ENCODE measurements at places on chromosomes 3 and 15. TPM values are rescaled to one million over a fixed set of nuclear protein-coding genes. Genes with fewer than 3 reads are reported as not detected.

DNA sequence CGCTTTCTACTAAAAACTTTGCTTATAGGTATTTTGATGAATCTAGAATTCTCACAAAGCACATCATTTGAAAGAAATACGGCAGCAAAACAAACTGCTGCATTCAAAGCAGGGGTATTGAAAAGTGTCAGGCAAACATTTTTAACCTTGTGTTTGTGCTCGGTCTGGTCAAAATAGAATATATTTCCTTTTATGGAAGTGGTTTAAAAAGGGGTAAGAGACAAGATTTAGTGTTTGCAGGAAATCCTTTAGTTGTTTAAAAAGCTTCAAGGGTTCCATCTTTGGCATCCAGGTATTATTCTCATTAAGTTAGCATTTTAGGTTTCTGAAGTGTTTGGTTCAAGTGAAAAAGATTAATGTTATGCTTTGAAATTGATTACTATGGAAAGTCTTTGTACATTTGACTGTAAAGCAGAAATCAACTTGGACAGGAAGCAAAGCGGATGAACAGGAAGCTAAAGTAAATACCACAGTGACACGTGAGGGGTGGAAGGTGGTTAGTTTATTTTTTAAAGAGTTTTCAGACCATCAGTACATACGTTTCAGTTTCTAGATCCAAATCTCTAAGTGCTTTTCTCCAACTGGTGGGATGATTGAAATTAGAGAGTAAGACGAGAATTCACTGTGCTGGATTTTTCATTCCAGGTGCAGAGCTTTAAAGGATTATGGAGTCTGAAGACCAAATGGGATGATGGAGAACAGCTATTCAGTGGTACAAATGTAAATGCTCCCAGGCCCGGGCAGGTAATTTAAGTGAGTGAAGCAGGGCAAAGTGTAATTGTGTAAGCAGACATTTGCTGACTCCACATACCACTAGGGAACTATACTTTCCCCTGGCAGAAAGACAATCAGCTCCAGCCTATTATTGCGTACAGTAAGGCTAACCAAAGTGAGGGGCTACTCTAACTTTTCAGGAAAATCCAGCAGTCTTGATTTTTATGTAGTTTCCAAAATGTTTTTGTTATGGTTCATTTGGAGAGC lies 341.8 kb upstream of the TBL1XR1 start:
- DNase-seq, result no peak
- H3K4me1 ChIP-seq, result no peaks in the 10 kb centered on the region
- no peaks in the 10 kb centered on the region for H3K36me3 ChIP-seq
- H3K27me3 ChIP-seq, result no peaks in the 10 kb centered on the region

Gene SRGAP3
- 1.3 TPM for total RNA-seq

Gene MORC1
- total RNA-seq, result not detected

- H3K4me3 ChIP-seq, result no peak overlapping the region
- DNase-seq, result no peak
- no peaks in the 10 kb centered on the region for H3K4me1 ChIP-seq
- no peaks in the 10 kb centered on the region for H3K27me3 ChIP-seq
- peak overlapping the region; percentile 3 for H3K27ac ChIP-seq
Measured at GRCh38 chr3:151446002-151446340, 14.9 kb downstream of the IGSF10 start.

Gene SLC9C1
- total RNA-seq, result 0.23 TPM

GRCh38 chr3:133489466-133490085 lies 83.9 kb upstream of the CDV3 start:
- no peaks in the 10 kb centered on the region for H3K36me3 ChIP-seq
- DNase-seq, result no peak
- H3K4me3 ChIP-seq, result no peak overlapping the region
- H3K27me3 ChIP-seq, result no peaks in the 10 kb centered on the region

DNA sequence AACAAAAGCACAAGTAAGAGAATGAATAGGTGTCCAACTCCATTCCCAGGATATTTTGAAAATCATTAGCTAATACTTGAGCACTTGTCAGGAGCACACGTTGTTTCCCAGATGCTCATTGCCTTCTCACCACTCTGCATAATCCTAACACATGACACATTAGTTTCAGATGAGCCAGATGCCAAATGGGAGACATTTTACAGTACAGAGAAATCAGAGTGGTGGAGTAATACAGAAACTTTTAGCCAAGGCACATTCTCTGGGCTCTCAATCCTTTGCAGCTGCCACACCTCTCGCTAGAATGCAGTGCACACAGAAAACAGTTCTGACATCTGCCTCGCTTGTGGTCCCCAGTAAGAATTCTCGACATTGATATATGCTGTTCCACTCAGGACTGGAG lies 76.6 kb downstream of the P3H2 start:
- no peak for DNase-seq
- no peaks in the 10 kb centered on the region for H3K27me3 ChIP-seq
- H3K4me1 ChIP-seq, result no peaks in the 10 kb centered on the region
- no peak overlapping the region for H3K27ac ChIP-seq

Gene SPESP1
- total RNA-seq, result not detected

Data from Caco-2 (cell line).